ENCODE measurements at places on chromosomes 1 and 21. TPM values are rescaled to one million over a fixed set of nuclear protein-coding genes. Genes with fewer than 3 reads are reported as not detected.

- no peak for DNase-seq
Measured at GRCh38 chr1:109985247-109986053, 885 bp downstream of the AHCYL1 start.

- DNase-seq, result peak; percentile 90
Measured at GRCh38 chr21:26846036-26846931, 1.1 kb upstream of the ADAMTS1 start.

GRCh38 chr1:210792250-210793102, 341.5 kb downstream of the KCNH1 start:
- no peak for DNase-seq

DNA sequence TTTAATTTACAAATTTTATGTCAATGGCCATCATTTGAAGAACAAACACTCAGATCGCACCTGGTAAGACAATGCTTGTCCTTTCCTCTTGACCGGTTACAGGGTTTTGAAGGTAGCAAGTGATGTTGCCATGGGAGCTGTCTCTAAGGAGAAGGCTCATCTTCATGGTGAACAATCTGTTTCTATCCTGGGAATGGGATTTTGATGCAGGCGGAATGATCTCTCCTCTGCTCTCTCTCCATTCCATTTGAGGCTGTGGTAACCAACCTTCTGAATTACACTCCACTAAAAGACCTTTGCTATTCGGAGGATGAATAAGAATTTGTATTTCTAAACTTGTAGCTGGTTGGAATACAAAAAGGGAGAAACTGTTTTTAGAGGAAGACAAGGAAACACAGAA, 57.9 kb upstream of the SLC5A9 start:
- no peak for DNase-seq

DNA sequence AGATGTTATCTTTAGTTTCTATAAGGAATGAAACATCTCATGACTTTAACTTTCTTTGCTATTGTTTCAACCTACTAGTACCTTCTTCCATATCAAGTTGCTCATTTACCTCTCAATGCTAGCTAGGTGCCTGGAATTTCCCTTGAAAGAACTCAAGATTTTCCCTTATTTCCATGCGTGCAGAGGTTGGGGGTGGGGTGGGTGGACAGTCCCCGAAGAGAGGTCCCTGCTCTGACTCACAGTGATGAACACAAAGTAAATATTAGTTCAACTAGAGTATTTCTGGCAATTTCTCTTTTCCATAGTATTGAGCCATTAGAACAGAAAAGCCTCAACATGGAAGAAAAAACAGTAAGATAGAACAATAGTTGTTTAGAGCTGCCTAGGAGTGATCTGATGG, 239.0 kb upstream of the ZP4 start:
- no peak for DNase-seq

DNA sequence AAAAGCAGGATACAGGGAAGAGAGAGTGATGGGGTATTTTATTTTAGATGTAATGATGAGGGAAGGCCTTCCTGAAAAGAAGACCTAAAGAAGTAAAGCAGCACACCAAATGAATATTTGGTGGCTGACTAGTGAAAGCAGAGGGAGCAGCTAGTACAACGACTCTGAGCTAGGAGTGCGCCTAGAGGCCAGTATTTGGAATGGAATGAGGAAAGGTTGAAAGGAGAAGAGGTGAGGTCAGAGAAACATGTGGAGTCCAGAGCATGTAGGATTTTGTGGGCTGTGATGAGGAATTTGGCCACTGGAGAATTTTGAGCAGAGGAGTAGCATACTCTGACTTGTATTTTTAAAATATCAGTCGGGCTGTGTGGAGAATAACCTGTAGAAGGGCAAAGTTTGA, 11.8 kb upstream of the RPL5 start:
- no peak for DNase-seq

- DNase-seq, result no peak
Measured at GRCh38 chr1:54978528-54979326, 1.7 kb upstream of the TMEM61 start.

GRCh38 chr1:85607126-85607920, 26.8 kb downstream of the CCN1 start:
- no peak for DNase-seq

GRCh38 chr1:83718338-83718737, 280.6 kb downstream of the TTLL7 start:
- DNase-seq, result no peak

DNA sequence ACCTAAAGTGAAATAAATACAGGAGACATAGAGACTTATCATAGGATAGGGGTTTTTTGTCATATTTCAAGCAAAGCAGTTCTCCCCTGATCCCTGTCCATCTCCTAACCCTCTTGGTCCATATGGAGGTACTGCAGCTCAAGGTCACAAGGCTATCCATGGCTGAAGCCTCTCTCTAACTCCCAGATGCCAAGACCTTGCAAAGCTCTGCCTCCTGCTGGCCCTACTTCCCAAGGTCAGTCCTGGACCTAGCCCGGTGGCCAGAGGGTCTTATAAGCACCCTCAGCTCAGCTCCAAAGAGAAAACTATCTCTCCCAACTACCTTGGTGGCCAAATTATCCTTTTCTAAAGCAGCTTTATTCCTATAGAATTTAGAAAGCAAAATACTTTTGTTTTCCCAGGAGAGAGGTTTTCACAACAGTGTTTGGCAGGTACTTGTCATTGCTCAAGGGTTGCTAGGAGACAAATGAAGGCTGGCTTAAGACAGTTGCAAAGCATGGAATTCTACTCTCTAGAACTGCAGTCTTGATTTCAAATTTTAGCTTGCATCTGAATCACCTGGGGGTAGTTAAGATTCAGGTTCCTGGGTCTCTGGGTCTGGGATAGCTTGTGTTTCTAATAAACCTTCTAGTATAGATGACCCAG, 121.5 kb downstream of the XCL2 start:
- DNase-seq, result peak; percentile 40

DNA sequence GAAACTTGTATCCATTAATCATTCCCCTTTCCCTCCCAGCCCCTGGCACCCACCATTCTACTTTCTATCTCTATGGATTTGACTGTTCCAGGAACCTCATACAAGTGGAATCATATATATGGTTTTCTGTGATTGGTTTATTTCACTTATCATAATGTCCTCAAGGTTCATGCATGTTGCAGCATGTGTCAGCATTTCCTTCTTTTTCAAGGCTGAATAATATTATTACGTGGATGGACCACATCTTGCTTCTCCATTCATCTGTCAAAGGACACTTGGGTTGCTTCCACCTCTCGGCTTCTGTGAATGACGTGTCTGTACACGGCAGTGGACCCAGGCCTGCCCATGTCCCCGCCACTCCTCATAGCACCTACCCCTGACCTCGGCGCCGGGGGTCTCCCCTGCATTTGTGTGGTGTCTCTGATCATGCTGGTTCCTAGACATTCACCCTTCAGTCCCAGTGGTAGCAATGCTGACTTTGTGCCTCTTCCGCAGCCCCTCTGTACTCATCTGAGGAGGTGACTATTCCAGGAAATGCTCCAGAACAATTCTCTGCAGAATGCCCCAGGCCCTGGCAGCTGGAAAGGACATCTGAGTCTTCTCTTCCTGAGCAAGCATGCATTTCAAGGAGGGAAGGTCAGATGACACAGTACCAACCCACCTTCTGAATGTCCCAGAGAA, 136.9 kb downstream of the PSMG1 start:
- DNase-seq, result no peak

- no peak for DNase-seq
Measured at GRCh38 chr1:154614247-154614646, 6.3 kb upstream of the ADAR start.

DNA sequence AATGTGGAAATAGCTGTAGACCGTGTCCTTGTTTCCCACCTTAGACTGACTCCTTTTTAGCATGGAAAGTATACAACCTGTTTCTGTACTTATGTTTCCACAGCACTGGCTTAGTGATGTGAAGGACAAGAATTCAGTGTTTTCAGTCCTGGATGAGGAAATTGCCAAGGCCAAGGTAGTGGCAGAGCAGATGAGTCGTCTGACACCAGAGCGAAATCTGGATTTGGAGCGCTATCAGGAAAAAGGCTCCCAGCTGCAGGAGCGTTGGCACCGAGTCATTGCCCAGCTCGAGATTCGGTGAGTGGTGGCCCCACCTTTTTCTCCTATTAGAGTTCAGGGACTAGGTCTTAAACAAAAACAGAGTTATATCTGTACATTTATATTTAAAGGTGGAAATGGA, 112.6 kb downstream of the MACF1 start:
- DNase-seq, result no peak

DNA sequence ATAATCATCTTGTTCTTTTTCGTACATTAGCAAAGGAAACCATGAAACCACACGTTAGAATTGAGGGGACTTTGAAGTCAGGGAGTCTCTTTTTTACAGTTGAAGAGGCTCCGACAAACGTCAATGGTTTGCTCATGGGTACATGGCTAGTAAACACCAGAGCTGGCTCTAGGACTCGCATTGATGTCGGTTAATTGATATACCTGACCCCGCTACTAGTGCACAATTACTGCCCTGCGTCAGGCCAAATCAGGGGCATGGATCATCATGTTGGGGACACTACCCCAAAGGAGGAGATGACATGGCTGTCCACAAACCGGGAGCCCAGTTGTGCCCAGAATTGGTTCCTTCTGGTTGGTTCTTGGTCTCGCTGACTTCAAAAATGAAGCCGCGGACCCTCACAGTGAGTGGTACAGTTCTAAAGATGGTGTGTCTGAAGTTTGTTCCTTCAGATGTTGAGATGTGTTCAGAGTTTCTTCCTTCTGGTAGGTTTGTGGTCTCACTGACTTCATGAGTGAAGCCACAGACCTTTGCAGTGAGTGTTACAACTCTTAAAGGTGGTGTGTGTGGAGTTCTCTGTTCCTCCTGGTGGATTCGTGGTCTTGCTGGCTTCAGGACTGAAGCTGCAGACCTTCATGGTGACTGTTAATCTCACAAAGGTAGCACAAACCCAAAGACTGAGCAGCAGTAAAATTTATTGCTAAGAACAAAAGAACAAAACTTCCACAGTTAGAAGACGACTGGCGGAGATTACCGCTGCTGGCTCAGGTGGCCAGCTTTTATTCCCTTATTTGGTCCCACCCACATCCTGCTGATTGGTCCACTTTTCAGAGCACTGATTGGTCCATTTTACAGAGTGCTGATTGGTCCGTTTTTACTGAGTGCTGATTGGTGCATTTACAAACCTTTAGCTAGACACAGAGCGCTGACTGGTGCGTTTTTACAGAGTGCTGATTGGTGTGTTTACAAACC, 126.9 kb upstream of the ERRFI1 start:
- DNase-seq, result no peak

DNA sequence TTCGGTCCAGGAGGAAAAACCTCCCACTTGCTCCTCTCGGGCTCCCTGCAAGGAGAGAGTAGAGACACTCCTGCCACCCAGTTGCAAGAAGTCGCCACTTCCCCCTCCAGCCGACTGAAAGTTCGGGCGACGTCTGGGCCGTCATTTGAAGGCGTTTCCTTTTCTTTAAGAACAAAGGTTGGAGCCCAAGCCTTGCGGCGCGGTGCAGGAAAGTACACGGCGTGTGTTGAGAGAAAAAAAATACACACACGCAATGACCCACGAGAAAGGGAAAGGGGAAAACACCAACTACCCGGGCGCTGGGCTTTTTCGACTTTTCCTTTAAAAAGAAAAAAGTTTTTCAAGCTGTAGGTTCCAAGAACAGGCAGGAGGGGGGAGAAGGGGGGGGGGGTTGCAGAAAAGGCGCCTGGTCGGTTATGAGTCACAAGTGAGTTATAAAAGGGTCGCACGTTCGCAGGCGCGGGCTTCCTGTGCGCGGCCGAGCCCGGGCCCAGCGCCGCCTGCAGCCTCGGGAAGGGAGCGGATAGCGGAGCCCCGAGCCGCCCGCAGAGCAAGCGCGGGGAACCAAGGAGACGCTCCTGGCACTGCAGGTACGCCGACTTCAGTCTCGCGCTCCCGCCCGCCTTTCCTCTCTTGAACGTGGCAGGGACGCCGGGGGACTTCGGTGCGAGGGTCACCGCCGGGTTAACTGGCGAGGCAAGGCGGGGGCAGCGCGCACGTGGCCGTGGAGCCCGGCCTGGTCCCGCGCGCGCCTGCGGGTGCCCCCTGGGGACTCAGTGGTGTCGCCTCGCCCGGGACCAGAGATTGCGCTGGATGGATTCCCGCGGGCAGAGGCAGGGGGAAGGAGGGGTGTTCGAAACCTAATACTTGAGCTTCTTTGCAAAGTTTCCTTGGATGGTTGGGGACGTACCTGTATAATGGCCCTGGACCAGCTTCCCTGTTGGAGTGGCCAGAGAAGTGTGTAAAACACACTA, 45.3 kb downstream of the MRPL39 start:
- peak; percentile 46 for DNase-seq

- DNase-seq, result no peak
Measured at GRCh38 chr1:14974361-14974760, 179.2 kb upstream of the TMEM51 start.

DNA sequence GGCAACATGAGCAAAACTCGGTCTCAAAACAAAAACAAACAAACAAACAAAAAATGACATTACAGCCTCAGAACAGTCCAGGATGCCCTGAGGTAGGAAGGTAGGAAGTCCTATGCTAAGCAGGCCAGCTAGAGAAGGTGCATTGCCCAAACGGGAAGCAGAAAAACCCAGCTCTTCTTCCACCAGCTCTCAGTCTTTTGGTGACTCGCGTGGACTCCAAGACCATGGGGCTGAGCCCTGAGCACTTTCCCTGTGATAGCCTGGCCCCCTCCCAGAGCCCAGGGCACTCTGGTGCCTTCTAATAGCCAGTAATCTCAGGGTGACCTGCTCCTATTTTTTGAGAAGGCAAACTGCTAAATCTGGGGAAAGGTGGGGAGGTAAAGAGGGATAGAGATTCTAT, 16.1 kb downstream of the PHLDA3 start:
- DNase-seq, result no peak

DNA sequence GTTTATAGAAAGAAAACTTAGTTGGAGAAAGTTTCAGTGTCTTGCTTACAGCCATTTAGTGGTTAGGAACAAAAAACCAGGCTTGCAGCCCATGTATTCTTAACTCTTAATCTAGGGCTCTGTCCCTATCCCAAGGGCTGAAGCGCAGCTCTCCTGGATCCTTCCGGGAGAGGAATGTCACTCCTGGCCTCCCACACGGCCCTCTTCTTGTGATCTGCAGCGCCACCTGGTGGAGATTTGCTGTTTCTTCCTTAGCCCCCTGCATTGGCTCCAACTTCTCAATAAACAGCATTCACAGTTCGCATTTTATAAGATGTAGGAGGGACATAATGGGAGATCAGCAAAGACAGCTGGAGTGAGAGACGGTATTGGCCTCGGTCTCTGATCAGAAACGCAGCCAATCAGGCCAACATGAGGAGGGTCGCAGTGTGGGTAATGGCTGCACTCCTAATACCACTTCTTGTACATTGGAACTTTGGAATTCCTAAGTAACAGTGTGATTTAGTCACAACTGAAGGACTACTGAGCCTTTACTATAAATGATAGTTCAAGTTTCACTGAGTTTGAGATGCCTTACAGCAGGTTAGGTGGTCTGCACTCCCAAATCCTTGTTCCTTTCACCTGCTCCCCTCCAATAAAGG, 283.4 kb downstream of the ASTN1 start:
- DNase-seq, result peak; percentile 78

- no peak for DNase-seq
Measured at GRCh38 chr1:53420341-53420740, 38.9 kb upstream of the DMRTB1 start.

The BROX gene
- polyA plus RNA-seq, result 22.3 TPM

The CFAP141 gene
- polyA plus RNA-seq, result not detected

The ANGPTL7 gene
- 1.6 TPM for polyA plus RNA-seq

Data from muscle of arm (tissue), 14 donors.